ENCODE measurements at places on chromosomes 11 and 22.
A peak's percentile ranks its signal among the peaks of the same experiment; 100 is the strongest.

GRCh38 chr11:68146010-68146540 is 24.9 kb upstream of the CHKA start:
- DNase-seq = peak; percentile 96

DNA sequence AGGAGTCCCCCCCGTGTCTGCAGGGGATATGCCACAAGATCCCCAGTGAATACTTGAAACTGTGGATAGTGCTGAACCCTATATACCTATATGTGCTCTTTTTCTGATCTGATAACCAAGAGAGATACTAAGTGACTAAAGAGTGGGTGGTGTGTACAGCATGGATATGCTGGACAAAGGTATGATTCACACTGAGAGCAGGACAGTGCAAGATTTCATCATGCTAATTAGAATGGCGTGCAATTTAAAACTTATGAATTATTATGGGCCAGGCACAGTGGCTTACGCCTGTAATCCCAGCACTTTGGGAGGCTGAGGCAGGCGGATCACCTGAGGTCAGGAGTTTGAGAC is 90.2 kb upstream of the ALKBH3 start:
- no peak for DNase-seq

GRCh38 chr11:15346907-15347306 is 232.2 kb downstream of the INSC start:
- DNase-seq = no peak

- peak; percentile 7 for DNase-seq
Measured at GRCh38 chr11:120136356-120136755, 1.6 kb downstream of the TRIM29 start.

- no peak for DNase-seq
Measured at GRCh38 chr11:57276169-57276970, 39.3 kb upstream of the APLNR start.

GRCh38 chr11:5224538-5225479 is 2.1 kb downstream of the HBB start:
- no peak for DNase-seq

GRCh38 chr11:62217191-62217748 is 8.8 kb downstream of the SCGB2A1 start:
- DNase-seq = no peak

DNA sequence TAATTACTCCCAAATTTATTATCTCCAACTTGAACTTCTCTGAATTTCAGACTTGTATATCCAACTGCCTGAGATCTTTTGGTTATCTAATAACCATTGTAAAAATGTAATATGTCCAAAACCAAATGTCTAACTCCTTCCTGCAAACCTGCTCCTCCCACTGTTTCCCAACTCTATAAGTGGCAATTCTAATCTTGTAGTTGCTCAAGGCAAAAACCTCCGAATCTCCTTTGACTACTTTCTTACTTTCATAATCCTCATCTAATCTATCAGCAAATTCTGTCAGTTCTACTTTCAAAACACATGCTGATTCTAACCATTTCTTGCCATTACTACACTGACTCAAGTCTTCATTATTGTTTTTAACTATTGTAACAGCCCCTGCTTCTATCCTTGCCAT is 55.7 kb downstream of the FAM168A start:
- no peak for DNase-seq

- DNase-seq = peak; percentile 77
Measured at GRCh38 chr11:46367244-46367915, 14.1 kb upstream of the MDK start.

DNA sequence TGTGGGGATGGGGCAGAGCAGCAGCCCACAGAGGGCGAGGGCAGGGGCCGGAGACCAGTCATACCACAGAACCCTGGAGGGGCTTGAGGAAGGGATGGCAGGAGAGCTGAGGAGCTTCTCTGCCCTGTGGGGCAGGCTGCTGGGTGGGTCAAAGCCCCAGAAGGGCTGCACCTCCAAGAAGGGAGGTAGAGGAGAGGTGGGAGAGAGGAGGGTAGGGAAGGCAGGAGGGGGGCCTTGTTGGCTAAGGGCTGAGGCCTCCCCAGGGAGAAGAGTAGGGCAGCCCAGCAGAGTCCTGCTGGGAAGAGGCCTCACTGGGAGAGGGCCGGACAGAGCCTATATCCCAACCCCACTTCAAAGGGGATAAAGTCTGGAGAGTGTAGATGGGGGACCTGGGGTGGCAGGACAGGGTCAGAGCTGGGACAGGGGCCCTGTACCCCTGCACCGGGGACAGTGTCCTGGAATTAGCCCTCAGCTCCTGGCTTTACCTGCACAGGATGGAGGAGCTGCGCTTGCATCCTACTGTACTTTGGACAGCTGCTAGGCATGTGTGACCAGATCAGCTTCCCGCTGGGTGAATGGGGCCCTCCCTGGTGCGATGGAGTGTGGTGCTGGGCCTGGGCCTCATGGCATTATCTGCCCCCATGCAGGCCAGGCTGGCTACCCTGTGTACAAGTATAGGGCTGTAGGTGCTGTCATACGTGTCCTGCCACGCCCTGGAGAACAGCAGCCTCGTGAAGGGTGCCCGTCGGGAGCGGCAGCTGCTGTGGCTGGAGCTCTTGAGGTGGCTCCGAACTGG is 7.3 kb downstream of the DGCR6L start:
- peak; percentile 8 for DNase-seq

DNA sequence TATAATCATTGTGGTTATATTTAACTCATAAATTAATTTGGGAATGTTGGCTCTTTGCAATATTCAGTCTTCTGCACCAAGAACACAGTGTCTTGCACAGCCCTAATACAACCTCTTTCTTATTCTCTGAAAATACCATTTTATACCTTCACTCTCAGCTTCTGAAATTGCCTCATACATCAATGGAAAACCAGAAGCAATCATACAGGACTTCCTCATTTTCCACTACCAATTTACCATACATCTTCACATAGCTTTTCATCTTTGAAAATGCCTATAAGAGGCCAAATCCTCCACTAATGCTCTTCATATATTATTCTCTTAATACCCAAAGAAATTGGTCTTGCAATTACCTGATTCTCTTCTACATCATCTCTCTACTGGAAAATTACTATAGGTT is 4.3 kb upstream of the OR2AG1 start:
- no peak for DNase-seq

DNA sequence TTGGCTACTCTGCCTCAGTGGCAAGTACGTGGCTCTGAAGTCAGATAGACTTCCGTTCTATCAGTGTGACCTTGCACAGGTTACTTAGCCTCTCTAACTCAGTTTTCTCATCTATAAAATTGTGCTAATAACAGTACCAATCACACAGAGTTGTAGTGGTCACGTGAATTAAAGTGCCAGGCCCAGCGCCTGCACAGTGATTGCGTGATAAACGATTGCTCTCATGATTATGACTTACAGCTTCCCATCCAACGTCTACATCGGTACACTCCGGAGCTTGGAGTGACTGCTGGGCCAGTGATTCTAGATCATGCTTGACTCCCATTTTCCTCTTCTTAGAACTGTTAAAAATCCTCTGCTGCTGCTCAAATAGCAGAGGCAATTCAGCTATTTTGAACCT is 221.8 kb downstream of the CEP164 start:
- no peak for DNase-seq

GRCh38 chr11:33448461-33449130 is 191.4 kb downstream of the HIPK3 start:
- no peak for DNase-seq

GRCh38 chr22:43293655-43294392 is 49.3 kb downstream of the SCUBE1 start:
- DNase-seq = peak; percentile 91

GRCh38 chr11:16009021-16009420 is 347.3 kb downstream of the SOX6 start:
- no peak for DNase-seq

DNA sequence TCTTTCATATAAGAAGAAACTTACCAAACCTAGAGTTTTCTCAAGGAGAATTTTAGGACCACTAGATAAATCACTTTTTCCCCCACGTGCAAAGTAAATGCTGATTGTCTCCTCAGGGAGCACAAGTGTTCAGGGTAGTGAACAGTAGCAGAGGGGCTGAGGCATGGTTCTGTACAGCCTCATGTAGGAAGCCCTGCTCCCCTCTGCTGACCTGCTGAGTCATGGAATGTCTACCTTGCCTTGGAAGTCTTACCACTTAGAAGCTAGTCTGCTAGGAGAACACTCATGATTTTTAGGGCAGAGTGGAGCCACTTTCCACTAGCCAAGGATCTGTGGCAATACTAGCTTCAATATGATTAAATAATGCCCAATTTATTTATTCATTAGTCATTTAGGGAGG is 2120.6 kb upstream of the RAG2 start:
- DNase-seq = no peak

- DNase-seq = no peak
Measured at GRCh38 chr22:22591348-22592299, 32.6 kb upstream of the PRAME start.

GRCh38 chr22:28249402-28249801 is 330.3 kb upstream of the PITPNB start:
- DNase-seq = no peak

- DNase-seq = peak; percentile 52
Measured at GRCh38 chr22:46934746-46935491, 172.5 kb downstream of the TBC1D22A start.

DNA sequence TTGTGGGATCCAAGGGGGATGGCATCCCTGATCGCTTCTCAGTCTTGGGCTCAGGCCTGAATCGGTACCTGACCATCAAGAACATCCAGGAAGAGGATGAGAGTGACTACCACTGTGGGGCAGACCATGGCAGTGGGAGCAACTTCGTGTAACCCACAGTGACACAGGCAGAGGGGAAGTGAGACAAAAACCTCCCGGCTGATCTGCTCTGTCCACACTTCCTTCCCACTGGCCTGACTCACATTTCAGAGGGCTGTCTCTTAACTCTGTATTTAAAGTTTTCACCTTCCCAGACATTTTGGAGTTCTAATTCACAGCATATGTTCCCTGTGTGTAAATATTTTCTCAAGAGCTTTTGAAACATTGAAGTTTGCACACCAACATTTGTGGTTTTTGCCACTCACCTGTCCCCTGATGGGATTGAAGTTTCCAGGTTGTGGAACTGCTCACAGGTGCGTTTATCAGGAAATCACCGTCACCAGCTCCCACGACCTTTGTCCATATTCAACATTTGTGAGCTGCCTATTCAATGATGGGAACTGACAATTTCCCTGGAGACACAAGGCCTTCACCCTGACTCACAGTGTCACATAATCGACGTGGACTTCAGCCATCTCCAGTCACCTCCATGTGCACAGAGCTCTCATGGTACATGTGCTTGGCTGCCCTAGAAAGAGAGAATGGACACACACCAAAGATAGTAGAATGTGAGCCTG is 99.2 kb downstream of the VPREB1 start:
- no peak for DNase-seq

DNA sequence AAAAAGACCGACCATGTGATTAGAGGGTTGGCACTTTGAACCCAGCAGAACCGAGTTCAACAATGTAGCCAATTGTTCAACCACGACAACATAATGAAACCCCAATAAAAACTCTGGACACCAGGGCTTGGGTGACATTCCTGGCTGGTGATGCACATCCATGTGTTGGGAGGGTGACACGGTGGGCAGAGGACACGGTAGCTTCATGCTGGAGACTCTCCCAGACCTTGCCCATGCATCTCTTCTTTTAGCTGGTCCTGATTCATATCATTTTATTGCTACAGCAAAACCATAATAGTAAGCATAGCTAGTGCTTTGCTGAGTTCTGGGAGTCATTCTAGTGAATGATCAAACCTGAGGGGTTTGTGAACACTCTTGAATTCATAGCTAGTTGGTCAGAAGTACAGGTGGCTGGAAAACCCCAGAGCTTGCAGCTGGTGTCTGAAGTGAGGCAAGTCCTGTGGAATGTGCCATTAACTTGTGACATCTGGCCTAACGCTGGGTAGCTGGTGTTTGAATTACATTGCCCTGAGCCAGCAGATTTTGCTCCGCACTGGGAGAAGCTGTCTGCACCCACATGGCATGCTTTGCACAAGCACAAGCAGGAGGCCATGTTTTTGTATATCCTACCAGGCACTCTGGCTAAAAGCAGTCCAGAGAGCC is 14.0 kb downstream of the RPUSD4 start:
- no peak for DNase-seq

DNA sequence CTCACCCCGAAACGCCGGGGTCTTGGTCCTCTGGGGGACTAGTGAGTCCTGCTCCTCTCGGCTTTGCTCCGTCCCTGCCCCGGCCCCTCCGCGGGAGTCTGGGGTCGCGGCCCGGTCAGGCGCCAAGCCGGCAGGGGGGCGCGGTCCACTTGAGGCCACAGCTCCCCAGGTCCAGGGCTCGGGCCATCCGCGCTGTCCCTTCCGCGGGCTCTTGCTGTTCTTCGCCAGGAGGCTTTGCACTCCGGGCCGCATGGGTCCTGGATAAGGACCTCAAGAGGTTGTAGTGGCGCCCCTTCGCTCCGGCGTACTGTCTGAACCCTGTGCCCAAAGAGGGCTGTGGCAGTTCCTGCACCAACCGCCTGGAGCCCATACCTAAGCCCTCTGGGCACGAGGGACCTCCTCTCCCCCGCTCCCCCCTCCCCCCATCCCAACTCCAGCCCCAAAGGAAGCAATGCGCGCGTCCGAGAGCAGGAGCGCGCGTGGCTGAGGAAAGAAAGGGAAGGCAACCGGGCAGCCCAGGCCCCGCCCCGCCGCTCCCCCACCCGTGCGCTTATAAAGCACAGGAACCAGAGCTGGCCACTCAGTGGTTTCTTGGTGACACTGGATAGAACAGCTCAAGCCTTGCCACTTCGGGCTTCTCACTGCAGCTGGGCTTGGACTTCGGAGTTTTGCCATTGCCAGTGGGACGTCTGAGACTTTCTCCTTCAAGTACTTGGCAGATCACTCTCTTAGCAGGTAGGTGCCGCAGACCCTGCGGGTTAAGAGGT is at the start of gene ADM:
Gene ADM, plus strand, starts transcription at position 579 of the 767 bp plus-strand sequence. CDS start 628 bp downstream, outside the sequence.
- peak; percentile 91 for DNase-seq

DNA sequence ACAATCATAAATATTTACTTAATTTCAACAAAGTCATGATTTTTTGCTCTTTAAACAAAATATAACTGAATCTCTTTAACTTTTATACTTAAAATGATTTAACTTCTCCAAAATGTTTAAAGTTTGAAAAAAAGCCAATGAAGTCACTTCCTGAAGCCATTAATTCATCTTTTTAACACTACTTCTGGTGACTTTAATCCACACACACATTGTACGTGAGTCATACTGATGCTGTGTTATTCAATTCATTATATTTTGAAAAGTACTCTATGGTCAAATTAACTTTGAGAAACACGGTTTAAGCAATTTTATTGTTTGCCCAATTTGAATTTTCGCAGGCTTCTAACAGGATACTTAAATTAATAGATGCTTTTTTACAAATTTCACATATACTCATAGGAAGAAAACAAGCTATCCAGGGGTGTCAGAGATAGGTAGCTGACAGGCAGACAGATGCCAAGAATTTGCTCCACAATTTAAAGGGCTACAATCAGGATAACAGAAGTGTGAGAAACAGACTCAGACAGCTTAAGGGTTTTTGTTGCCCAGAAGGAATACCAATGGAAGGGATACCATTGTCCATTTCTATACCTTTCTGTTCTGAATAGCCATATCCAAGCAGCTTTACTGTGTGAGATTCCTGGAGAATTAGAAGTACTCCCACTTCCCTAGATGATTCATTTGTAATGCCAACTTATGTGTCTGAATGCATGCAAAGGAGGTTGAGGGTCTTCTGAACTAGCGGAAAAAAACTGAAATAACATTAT is 118.4 kb downstream of the RBFOX2 start:
- DNase-seq = no peak

GRCh38 chr22:36222887-36223450 is 16.4 kb downstream of the APOL2 start:
- DNase-seq = no peak

- DNase-seq = no peak
Measured at GRCh38 chr11:18540207-18541009, 13.7 kb upstream of the TSG101 start.

- peak; percentile 30 for DNase-seq
Measured at GRCh38 chr22:20741634-20742581, 32.0 kb upstream of the SERPIND1 start.

- DNase-seq = no peak
Measured at GRCh38 chr11:110900426-110900825, 188.2 kb upstream of the ARHGAP20 start.
